Smooth muscle cell of trachea (primary cell): ENCODE measurements at places on chromosomes 13 and 19. TPM values are rescaled to one million over a fixed set of nuclear protein-coding genes. Genes with fewer than 3 reads are reported as not detected.

EDDM13 gene
- total RNA-seq, result not detected in 2 replicates

CRTC1 gene
- total RNA-seq, result 2.6 and 6.8 TPM in 2 replicates

HCN2 gene
- 0.73 and 1.7 TPM in 2 replicates for total RNA-seq

LMO7 gene
- total RNA-seq, result 79.4 and 98.9 TPM in 2 replicates
